ENCODE measurements at places on chromosomes 4 and X.

GRCh38 chr4:17426222-17426621 lies 85.7 kb downstream of the QDPR start:
- no peaks in the 10 kb centered on the region for H3K36me3 ChIP-seq
- no peak overlapping the region for H3K4me3 ChIP-seq
- DNase-seq: no peak
- no peak overlapping the region for H3K27ac ChIP-seq

DNA sequence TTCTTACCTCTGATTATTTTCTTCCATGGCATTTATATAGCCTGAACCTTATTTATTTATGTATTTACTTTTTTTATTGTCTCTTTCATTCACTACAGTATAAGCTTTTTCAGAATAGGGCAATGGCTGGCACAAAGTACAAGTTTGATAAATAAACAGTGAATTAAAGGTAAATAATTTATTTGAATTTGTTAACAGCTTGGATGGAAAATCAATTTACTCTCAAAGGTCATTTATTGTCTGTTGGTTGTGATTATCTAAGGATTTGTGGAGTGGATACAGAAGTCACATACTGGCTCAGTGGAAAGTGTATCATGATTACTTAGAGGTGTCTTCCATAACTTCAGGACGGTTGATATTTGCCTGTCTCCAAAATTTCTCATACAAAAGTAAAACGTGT lies 2472.9 kb downstream of the PCDH7 start:
- H3K4me3 ChIP-seq: no peak overlapping the region
- no peak for DNase-seq
- no peak overlapping the region for H3K27ac ChIP-seq
- no peaks in the 10 kb centered on the region for H3K36me3 ChIP-seq

GRCh38 chr4:21184788-21185187 lies 484.5 kb downstream of the PACRGL start:
- no peak overlapping the region for H3K27ac ChIP-seq
- DNase-seq: no peak
- no peaks in the 10 kb centered on the region for H3K27me3 ChIP-seq
- no peaks in the 10 kb centered on the region for H3K36me3 ChIP-seq
- no peak overlapping the region for H3K4me3 ChIP-seq

DNA sequence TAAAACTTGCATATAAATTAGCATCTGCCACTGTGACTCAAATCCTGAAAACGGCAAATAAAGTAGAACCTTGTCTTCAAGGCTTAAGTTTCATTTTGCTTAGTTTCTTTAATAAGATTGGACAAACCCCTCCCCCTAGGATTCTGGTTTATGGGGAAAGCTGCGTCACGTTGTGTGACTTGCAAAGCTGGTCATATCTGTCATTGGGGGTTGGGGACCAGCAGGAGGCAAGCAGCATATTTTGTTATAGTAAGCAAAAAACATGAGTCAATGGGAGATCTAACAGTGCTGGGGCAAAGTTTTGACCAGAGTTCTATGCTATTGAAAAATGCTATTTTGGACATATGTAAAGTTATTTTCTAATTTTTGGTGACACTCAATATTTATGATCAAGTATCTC lies 407.3 kb downstream of the PCDH18 start:
- peak overlapping the region; percentile 19 for H3K4me3 ChIP-seq
- no peaks in the 10 kb centered on the region for H3K4me1 ChIP-seq
- H3K27ac ChIP-seq: no peak overlapping the region

DNA sequence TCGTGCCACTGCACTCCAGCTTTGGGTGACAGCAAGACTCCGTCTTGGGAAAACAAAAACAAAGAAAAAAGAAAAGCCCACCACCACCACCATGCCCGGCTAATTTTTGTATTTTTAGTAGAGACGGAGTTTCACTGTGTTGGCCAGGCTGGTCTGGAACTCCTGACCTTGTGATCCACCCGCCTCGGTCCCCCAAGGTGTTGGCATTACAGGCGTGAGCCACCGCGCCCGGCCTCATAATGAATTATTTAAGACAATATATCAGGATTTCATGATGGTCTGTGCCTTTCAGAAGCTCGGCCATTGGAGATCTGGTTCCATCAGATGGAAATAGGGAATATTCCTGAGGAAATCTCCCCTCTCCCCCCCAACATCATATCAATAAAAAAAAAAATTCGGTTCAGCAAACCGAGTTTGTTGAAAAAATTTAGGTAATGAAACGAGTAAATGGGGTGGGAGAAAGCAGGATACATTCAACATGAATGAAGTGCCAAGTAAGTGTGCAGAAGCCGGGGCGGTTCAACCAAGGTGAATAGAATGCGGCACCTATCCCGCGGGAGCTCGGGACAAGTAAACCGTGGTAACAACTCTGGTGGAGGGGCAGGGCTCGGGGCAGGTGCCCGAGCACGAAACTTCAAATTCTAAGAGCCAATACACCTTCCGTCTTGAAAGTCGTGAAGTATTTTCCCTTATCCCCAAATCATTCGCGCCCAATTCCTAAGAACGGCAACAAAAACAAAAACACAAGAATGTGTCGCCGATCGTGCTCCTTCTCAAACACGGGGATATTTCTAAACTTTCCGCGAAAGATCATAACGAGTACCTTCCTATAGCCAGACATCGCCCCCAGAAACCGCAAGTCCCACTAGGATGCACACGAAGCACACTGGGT lies 773 bp upstream of the TXLNG start:
- H3K27ac ChIP-seq: no peak overlapping the region
- no peak for DNase-seq
- H3K36me3 ChIP-seq: peaks cover under 1% of the 10 kb centered on the region
- H3K27me3 ChIP-seq: no peaks in the 10 kb centered on the region

- H3K27ac ChIP-seq: no peak overlapping the region
- no peak for DNase-seq
- no peak overlapping the region for H3K4me3 ChIP-seq
- no peaks in the 10 kb centered on the region for H3K36me3 ChIP-seq
These were observed 451.3 kb downstream of the TLL1 start for GRCh38 chr4:166324321-166324720.

- no peaks in the 10 kb centered on the region for H3K27me3 ChIP-seq
- no peaks in the 10 kb centered on the region for H3K4me1 ChIP-seq
- H3K36me3 ChIP-seq: no peaks in the 10 kb centered on the region
These were observed 56.2 kb downstream of the RTL9 start for GRCh38 chrX:110414679-110415439.

DNA sequence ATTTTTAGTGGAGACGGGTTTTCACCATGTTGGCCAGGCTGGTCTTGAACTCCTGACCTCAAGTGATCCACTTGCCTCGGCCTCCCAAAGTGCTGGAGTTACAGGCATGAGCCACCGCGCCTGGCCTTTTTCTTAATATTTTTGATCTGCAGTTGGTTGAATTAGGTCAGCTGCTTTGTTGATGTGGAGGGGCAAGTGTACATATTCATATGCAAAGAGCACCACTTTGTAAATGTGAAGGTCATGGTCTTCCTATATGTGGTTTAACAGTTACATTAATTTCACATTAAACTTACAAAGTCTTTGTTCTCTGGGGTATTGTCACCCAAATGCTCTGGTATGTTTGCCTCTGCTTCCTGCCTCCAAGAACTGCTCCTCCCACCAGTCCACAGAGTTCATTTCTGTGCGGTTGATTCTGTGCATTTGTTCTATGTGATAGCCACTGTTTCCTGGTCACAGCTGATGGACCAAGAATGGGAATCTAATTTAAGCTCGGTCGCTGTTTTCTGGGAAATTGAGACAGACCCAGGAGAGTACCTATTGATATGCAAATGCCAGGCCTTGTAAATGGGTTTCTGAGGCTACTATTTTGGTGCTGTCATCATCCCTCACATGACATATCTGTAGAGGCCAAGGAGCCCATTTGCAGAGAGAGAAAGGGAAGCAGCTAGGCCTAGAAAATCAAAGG lies 26.9 kb upstream of the HPSE start:
- H3K4me3 ChIP-seq: no peak overlapping the region
- no peaks in the 10 kb centered on the region for H3K36me3 ChIP-seq
- peaks cover 4% of the 10 kb centered on the region for H3K4me1 ChIP-seq
- H3K27ac ChIP-seq: no peak overlapping the region
- H3K27me3 ChIP-seq: no peaks in the 10 kb centered on the region

GRCh38 chr4:110055158-110055768 lies 142.6 kb downstream of the EGF start:
- H3K27ac ChIP-seq: no peak overlapping the region
- H3K27me3 ChIP-seq: no peaks in the 10 kb centered on the region
- no peak overlapping the region for H3K4me3 ChIP-seq
- DNase-seq: no peak
- peaks cover 5% of the 10 kb centered on the region for H3K4me1 ChIP-seq
- H3K36me3 ChIP-seq: no peaks in the 10 kb centered on the region

DNA sequence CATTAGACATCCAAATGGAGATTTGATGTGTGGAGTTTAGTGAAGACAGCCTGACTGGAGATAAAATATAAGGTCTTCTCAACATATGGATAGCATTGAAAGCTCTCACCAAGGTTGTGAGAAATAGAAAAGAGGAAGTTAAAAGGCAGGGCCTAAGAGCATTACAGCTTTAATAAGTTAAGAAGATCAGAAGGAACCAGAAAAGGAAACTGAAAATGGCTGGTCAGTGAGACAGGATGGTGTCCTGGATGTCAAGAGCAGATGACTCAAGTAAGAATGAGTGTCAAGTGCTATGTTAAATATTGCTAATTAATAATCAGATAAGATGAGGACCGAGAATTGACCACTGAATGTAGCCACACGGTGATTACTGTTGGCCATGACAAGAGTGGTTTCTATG lies 642.9 kb downstream of the STPG2 start:
- no peaks in the 10 kb centered on the region for H3K36me3 ChIP-seq
- H3K27ac ChIP-seq: no peak overlapping the region
- H3K4me3 ChIP-seq: no peak overlapping the region
- H3K27me3 ChIP-seq: no peaks in the 10 kb centered on the region
- DNase-seq: no peak

GRCh38 chr4:6901669-6902317 lies 7.8 kb upstream of the TBC1D14 start:
- H3K4me3 ChIP-seq: no peak overlapping the region
- H3K27ac ChIP-seq: no peak overlapping the region
- no peaks in the 10 kb centered on the region for H3K27me3 ChIP-seq
- DNase-seq: no peak
- no peaks in the 10 kb centered on the region for H3K36me3 ChIP-seq
- no peaks in the 10 kb centered on the region for H3K4me1 ChIP-seq

DNA sequence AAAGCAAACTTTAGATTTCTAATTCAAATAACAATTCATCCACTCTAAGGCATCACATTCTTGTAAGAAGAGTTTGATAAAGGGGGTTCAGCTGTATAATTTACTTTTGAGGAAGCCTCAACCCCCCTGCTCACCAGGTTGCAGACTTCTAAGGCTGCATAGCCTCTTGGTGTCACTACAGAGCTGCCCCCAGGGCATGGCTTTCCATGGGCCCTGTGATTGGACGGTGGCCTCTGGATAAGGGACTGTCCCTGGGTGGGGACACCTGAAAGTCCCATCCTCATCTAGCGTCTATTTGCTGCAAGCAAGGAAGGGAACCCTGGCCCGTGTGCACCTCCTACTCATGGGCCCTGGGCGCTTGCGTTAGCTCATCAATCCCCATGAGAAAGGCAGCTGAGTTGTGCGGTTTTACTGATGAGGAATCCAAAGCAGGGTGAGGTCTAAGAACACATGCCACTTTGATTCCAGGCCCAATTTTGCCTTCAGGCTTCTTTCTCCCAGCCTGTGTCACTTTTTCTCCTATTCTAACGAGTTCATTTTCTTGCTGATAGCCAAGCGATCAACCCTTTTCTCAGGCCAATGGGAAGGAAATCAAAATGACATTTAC lies 51.8 kb downstream of the SCML1 start:
- no peaks in the 10 kb centered on the region for H3K4me1 ChIP-seq
- no peaks in the 10 kb centered on the region for H3K36me3 ChIP-seq
- H3K4me3 ChIP-seq: no peak overlapping the region
- DNase-seq: no peak
- H3K27me3 ChIP-seq: no peaks in the 10 kb centered on the region
- H3K27ac ChIP-seq: no peak overlapping the region

GRCh38 chr4:11042760-11043159 lies 358.2 kb upstream of the CLNK start:
- no peak overlapping the region for H3K27ac ChIP-seq
- peaks cover 8% of the 10 kb centered on the region for H3K4me1 ChIP-seq
- H3K4me3 ChIP-seq: no peak overlapping the region
- H3K36me3 ChIP-seq: no peaks in the 10 kb centered on the region

- peaks cover 9% of the 10 kb centered on the region for H3K4me1 ChIP-seq
- no peaks in the 10 kb centered on the region for H3K36me3 ChIP-seq
- peak overlapping the region; percentile 39 for H3K4me3 ChIP-seq
These were observed 47.5 kb upstream of the BCOR start for GRCh38 chrX:40145001-40145922.

DNA sequence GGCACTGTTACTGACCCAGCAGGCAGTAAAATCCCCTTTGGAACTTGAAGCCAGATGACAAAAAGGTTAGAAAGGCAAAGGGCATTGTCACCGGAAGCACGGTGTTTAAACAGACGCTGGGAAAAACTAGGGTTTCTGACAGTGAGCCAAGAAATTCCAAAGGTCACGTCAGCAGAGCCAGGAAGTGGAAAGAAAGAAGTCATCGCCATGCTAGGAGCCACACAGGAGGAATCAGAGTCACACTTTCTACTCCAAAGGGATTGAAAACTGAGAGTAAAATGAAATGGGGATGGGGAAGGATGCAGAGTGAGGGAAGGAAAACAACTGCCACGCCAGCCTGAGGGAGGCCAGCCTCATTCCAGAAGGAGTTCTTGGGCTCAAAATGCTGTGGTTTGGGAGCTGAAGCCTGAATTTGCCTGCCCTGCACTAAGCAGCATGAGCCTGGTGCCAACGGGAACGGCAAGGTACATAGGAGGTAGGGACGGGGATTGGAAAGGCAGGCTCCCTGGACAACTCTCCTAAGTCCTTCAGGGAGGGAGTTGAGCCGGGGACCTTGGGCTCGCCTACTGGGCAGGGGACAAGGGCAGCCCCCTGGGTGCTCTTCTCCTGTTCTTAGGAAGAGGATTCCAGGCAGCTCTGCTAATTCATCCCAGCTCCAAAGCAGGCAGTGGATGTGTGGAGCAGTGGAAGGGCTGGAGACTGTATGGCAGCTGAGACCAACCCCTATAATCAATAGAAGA lies 66.8 kb downstream of the SOWAHB start:
- H3K4me3 ChIP-seq: no peak overlapping the region
- peaks cover 20% of the 10 kb centered on the region for H3K4me1 ChIP-seq
- H3K27me3 ChIP-seq: no peaks in the 10 kb centered on the region
- H3K36me3 ChIP-seq: no peaks in the 10 kb centered on the region
- DNase-seq: no peak

- DNase-seq: no peak
- peak overlapping the region; percentile 77 for H3K4me3 ChIP-seq
- H3K27ac ChIP-seq: no peak overlapping the region
These were observed 1.4 kb downstream of the PIN4 start for GRCh38 chrX:72182924-72183323.

GRCh38 chr4:81410680-81411079 lies 61.0 kb downstream of the RASGEF1B start:
- no peak overlapping the region for H3K4me3 ChIP-seq
- no peak for DNase-seq
- no peaks in the 10 kb centered on the region for H3K27me3 ChIP-seq
- no peak overlapping the region for H3K27ac ChIP-seq

GRCh38 chr4:109648997-109649575 lies 54.2 kb downstream of the CASP6 start:
- no peak overlapping the region for H3K27ac ChIP-seq
- DNase-seq: no peak
- H3K4me3 ChIP-seq: no peak overlapping the region
- H3K36me3 ChIP-seq: no peaks in the 10 kb centered on the region
- H3K4me1 ChIP-seq: no peaks in the 10 kb centered on the region
- no peaks in the 10 kb centered on the region for H3K27me3 ChIP-seq

GRCh38 chr4:174198828-174199227 lies 84.6 kb downstream of the FBXO8 start:
- H3K27me3 ChIP-seq: peaks cover 4% of the 10 kb centered on the region
- H3K4me1 ChIP-seq: no peaks in the 10 kb centered on the region
- no peak for DNase-seq
- H3K4me3 ChIP-seq: no peak overlapping the region
- no peak overlapping the region for H3K27ac ChIP-seq
